ENCODE measurements at places on chromosomes 13 and 19.

DNA sequence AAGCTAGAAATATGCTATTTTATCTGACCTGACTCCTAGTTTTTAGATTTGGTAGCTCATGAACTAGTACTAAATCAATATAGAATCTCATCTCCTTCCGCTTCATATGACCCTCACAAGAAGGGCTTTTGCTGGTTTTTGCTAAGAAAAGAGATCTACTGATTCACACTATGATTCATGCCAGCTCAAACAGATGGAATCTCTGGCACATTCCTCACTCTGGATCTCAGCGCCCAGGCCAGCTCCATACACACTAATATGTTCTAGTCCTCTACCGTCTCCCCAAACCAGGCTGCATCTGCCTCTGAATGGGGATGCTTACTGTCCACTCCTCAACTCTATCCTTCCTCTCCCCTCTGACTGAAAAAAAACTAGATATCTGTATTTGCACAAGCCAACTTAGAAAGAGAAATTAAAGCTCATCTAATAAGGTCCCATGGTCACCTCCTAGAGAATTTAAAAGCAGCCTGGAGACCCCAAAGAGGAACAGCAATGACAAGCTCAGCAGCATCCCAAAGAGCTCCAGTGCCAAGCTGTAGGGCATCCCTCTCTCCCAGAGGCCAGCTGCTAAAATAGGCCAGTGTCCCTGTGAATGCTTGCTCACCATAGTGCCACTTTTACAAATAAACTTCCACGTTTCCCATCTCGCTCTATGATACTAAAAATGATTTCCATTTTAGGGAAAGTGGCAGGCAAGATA is 74.9 kb downstream of the LHFPL6 start:
- DNase-seq: no peak

DNA sequence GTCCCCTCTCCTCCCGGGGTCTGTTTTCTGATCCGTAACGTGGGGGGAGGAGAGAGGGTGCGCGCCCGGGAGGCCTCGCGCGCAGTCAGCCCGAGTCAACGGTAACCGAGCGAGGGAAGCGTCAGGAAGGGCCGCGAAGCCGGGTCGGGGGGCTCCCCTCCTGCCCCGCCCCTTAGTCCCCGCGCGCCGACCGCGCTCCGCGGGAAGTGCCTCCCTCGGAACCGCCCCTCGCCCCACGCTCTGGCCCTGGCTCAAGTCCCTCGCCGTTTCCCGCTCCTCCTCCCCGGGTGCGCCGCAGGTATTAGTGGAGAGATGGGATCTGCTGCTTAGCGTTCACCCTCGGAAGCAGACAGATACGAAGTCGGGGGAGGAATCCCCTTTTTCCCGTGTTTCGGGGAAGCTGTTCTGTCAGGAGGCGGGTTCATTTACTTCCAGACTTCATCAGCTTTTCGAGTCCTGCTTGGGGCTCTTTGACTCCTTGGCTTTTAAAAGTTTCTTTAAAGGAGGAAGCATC is 770 bp downstream of the HNRNPM start:
- DNase-seq: peak; percentile 31

GRCh38 chr13:48621056-48621455 is 32.7 kb upstream of the CYSLTR2 start:
- no peak for DNase-seq

- DNase-seq: no peak
Measured at GRCh38 chr13:45892513-45892912, 41.0 kb upstream of the SIAH3 start.

DNA sequence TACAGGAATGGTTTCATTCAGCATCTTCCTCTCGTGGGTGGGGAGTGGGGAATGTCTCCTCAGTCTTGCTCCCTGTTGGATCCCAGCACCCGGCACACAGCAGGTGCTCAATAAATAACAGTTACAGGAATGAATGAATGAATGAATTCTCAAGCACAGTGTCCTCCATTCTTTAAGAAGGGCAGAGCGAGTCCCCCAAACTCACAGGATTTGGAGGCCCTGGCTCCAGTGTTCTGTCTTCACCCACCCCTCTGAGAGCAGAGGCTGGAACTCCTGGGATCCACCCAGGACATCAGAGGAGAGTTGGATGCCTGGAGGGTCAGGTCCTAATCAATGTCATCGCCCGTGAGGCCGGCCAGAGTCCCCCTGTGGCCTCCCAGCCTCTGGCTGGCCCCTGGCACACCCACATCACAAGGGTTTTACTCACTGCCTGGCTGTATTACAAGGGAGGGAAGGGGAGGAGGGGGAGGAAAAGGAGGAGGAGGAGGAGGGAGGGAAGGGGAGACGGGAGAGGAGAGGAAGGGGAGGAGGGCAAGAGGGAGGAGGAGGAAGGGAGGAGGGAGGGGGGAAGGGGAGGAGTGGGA is 8.7 kb upstream of the CREB3L3 start:
- DNase-seq: no peak

DNA sequence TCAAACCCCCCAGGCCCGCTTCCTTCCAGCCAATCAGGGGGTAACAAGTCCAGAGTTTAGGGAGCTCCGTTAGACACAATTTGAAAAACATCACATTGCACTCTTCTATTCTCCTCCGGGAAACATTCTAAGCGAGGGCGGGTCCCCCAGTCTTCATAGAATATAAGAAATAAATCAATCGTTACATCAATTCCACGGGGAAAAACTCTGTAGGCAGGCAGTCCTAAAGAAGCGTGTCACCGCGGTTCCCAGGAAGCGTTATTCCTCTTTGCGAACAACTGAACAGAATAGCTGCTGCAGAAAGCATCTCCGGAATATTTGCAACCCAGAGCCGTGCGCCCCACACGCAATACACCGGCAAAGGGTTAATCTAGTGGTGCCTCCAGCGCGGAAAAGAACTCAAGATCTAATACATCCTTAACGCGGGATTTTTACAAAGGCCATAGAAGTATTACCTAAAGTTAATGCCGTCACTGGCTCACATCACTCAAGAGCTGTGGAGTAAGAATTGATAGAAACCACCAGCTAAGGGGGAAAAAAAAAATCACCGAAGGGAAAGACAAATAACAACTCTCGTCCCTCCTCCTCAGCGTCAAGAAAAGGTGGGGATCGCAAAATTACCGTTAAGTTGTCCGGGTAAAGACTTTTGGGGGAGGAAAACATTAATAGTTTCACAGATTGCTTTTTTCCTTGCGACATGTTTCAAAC is 65.1 kb downstream of the KCNRG start:
- DNase-seq: peak; percentile 17

DNA sequence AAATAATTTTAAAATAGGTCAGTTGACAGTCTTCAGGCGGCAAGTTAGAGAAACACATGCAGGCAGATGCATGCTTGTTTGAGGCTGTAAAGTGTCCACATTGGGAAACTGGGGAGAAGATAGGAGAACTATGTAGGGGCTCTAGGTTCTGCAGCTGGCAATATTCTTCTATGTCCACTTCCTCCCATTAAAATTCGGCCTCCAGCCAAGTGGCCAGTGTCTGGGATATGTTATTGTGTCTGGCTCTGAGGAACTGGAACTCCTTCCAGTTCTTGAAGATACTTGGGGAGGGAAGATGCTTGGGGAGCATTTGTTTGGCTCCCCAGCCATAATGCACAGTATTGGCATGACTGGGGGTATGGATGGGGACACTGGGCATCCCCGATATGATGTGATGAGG is 20.9 kb upstream of the KLF2 start:
- DNase-seq: no peak
